ENCODE measurements at places on chromosomes 1 and 21.
A peak's percentile ranks its signal among the peaks of the same experiment; 100 is the strongest.

DNA sequence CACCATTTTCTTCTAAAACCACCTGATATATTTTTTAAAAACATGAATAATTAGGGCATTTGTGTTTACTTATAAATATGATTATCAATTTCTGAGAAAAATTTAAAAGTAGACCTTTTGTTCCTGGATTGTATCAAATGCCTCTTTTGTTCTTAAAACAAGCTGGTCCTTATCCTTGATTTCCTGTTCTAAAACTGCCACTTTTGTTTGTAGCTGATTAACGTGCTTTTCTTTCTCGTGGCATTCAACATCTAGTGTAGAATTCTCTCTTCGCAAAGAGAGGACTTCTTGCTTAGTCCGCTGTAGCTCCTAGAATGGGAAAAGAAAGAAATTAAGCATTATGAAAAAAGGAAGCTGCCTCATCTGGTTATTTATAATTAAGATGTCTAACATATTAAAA is 25.0 kb downstream of the SASS6 start:
- DNase-seq, result no peak

DNA sequence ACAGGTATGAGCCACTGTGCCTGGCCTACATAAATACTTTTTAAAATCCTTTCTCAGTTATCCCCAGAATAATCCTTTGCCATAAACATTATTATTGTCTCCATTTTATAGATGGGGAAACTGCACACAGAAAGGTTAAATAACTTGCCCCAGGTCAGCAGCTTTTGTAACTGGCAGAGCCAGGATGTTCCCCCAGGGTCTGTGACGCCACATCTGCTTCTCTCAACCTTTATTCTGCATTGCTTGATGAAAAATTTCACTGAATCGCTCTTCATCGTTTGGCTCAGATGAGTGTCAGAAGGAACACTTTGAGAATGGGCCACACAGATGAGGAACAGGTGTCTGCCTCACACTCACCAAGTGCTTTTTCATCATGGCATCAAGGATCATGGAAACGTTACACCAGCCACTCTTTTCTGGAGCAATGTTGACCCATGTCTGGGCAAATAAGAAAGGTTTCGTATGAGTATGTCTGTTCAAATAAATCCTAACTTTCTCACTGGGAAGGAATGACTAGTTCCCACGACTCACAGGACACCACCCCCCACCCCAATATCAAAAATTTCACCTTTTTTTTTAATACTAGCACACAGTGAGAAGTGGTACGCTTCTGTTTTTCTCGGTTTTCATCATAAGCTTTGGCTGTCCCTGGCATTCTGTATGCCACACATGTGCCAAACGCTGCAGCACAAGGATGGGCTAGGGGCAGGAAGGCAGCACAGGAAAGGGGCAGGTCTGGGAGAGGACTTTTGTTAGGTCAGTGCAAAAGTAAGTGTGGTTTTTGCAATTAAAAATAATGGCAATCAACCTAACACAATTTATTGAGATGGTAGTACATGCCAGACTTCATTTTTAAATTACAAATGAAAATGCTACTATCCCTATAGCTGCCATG is 9.0 kb upstream of the PTGFRN start:
- no peak for DNase-seq

GRCh38 chr1:17281775-17282181 is 26.2 kb upstream of the PADI4 start:
- DNase-seq, result no peak

DNA sequence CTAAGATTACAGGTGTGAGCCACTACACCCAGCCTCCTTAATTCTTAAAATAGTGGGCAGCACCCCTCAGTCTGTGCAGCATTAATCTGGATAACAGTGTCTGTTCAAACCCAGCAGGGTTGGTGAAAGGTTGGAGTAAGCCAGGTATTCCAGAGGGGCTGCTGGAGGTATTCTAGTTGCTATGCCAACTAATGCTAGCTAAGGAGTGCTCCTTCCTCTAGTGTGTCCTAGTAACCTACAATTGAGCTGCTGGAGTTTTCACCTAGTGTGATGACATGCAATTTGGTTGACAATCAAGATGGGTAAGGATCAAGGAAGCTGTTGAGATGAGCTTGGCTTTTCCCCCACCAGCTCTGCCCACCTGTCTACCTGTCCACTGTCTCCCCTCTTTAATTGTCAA is 100.2 kb upstream of the IPO9 start:
- no peak for DNase-seq

DNA sequence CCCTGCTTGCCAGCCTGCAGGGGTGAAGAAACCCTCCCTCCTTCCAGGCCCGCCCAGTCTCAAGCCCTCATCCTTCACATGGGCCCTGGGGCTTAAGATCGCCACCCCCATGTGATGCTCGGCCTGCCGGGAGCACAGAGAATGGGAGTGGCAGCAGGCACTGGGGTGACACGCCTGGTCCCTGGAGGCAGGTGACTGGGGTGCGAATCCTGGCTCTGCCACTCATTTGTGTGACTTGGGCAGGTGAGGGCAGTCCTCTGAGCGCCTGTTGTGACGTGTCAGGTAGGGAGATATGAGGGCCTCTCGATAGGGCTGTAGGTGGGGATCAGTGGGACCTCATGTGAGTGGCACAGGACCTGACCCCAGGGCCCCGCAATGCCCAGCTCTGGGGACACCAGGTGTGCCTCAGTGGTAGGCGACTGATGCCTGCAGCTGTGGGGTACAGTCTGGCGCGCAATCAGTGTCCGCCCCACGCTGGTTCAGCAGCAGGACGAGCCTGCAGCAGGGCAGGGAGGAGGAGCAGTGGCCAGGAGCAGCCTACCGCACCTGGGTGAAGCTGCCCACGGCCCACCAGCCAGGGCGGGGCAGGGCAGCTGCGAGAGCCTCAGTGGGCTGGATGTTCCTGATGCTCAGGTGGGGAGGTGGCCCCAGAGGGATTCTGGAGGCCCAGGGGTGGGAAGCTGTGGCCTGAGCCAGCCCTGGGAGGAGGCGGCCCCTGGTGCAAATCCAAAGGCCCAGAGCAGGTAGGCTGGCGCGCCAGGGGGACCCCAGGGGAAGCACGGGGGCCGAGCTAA is 6.2 kb downstream of the SH2D5 start:
- DNase-seq, result peak; percentile 15

All from GM20000 (cell line).